GM12891 (cell line): ENCODE measurements at places on chromosomes 2 and 18.

GRCh38 chr2:235734688-235735231 is 240.9 kb downstream of the AGAP1 start:
- DNase-seq = no peak

GRCh38 chr2:73842739-73843019 is 13.9 kb downstream of the STAMBP start:
- no peak for DNase-seq

- no peak for DNase-seq
These were observed 83.9 kb upstream of the PKDCC start for GRCh38 chr2:41963661-41964525.

DNA sequence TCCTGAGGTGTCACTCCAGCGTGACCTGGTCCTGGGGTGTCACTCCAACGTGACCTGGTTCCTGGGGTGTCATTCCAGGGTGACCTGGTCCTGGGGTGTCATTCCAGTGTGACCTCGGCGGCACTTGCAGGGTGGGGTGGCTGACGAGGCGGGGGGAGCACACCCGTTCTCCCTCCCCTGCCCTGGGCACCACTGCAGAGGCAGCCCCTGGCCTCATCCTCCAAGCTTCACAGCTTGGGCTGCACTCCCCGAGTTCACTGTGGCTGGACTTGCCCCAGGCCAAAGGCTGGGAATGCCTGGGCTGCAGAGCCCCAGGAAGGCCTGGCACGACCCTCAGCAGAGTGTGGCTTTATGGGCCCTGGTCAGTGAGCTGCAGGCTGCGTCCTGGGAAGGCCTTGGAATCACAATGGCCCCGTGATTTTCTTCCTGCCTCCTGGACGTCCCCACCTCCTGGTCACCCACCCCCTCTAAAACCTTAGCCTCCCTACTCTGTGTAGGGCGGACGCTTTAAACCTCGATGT is 88.3 kb downstream of the NFATC1 start:
- no peak for DNase-seq

DNA sequence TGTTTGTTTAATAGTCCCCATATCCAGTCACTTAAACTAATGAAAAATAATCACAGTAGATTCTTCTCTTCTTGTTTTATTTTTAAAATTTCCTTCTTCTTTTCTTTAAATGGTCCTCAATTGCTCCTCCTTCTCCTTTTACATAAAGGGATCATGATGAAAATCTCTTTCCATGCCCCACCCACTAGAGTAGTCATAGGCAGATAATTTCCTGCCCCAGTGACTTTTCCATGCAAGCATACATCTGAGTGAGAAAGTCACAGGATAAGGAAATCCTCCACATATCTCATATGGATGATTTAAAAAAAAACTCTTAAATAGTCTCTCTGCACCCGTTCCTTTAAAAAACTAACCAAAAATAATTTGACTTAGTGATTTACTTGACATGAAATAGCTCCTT is 552.3 kb upstream of the SETBP1 start:
- no peak for DNase-seq

DNA sequence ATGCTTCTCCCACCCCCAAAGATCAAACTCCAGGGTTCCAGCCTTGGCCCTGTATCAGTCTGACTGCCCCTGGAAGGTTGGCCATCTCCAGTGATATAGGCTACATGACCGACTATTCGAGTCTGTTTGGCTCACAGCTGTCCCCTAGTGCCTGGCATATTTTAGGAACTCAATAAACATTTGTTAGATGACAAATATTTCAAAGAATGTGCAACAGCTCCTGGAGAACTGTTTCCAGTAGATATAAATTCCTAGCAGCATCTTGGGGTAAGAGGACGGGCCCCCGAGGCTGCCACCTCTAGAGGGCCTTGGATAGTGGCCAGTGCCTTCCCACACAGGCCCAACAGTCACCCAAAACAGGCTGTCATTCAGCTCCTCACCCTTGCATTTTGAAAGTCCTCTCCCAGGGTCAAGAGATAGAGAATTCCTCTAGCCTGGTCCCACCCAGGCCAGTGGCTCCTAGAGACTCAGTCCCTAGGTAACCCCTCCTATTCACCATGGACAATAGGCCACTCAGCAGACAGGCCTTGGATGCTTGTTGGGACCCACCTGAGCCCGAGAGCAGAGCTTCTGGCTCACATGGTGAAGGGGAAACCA is 45.1 kb upstream of the ATP6V1B1 start:
- DNase-seq = no peak

GRCh38 chr2:12199491-12200211 is 453.2 kb downstream of the LPIN1 start:
- no peak for DNase-seq
